ENCODE measurements at places on chromosomes 4 and X.

- DNase-seq: no peak
Observed at GRCh38 chr4:167555338-167556022, 321.2 kb upstream of the SPOCK3 start.

- no peak for DNase-seq
Observed at GRCh38 chrX:81527881-81528440, 326.1 kb downstream of the SH3BGRL start.

GRCh38 chr4:47383829-47384427, 79.6 kb downstream of the COMMD8 start:
- no peak for DNase-seq

GRCh38 chr4:113106108-113106507, 56.7 kb downstream of the ANK2 start:
- no peak for DNase-seq

- no peak for DNase-seq
Observed at GRCh38 chr4:184448821-184449220, 25.5 kb downstream of the IRF2 start.

GRCh38 chrX:119698845-119699244, 5.9 kb upstream of the SEPTIN6 start:
- no peak for DNase-seq

DNA sequence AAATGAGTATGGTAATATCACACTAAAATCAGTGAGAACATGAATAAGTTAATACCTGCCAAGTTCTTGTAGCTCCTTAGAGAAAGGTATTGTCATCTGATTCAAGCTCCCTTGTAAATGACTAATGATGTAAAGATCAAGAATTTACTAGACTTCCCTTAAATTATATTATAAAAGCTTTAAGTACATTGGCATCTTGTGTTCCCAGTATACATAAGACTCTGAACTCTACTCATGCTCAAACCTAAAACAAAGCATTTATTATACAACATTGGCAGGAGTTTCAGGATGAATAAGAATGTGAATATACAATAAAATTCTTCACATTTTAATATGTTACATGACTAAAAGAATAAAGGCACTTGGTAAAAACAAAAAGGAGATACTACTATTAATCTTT, 126.8 kb upstream of the UNC5C start:
- DNase-seq: no peak

GRCh38 chr4:25330905-25331808, 18.6 kb downstream of the ZCCHC4 start:
- DNase-seq: no peak

DNA sequence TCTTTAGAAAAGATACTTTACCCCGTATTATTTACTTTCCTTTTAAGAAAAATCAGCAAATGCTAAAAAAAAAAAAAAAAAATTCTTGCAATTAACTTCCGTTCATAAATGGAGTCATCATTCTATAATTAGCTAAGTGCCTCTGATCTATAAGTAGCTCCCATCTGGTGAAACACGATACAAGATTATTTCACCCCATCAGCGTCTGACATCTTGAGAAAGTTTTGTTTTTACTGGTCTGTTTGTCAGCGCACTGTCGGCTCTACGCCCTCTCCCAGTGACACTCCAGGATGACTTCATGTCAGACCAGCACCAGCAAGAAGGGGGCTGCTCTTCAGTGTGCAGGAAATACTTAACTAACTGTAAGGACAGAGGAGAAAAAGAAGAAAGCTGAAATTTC, 108.3 kb downstream of the AFAP1 start:
- no peak for DNase-seq

- no peak for DNase-seq
Observed at GRCh38 chrX:149707147-149707901, 4.5 kb upstream of the MAGEA11 start.

- DNase-seq: no peak
Observed at GRCh38 chr4:25029479-25030276, 1.1 kb downstream of the LGI2 start.

DNA sequence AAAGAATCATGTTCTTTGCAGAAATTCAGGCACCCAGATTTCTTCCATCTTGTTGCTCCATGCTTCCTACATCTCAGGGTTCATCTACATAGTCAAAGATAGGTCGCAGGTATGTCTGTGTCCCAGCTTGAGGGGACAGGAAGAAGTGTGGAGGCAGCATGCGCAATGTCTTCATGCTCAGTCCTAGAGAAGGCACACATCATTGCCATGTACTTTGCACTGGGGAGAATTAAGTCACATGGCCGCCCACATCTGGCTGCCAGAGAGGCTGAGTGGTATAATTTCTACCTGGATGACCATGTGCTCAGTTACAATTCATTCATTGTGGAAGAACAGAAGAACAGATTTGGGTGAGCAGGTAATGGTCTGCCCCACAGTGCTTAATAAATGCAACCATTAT, 54.1 kb downstream of the GAB1 start:
- no peak for DNase-seq

- DNase-seq: peak; percentile 16
Observed at GRCh38 chr4:143358923-143359643, 22.4 kb downstream of the GAB1 start.

- no peak for DNase-seq
Observed at GRCh38 chr4:24164054-24164693, 274.3 kb upstream of the PPARGC1A start.

DNA sequence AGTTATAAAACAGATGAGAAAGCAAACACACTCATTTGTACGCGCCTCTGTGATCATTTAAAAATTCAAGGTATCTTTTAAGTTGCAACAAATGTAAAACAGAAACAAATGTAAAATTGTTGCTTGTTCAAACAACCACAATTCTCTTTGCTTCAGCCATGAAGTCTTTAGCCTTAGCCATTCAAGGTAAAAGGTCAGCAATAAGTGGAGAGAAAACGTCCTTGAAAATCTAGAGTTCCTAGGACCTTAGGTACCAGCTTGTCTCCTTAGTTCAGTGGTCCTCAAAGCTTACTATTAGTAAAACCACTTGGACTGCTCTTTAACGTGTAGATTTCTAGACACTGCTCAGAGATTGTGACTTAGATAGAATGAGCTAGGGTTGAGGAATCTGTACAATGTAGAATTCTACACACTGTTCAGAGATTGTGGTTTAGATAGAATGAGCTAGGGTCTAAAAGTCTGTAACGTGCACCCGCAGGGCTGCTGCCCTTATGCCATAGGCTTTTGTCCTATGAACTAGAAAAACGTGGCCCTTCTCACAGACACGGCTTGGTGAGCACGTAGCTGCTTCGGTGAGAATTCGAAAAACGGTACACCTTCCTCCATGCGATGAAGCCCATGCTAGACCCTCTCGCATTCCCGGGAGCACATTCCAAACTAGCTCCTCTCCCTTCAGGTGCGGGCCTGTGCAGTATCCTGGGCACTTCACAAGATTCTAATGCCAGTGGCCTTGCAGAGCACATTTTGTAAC, 1.7 kb downstream of the PLAC8 start:
- DNase-seq: no peak

DNA sequence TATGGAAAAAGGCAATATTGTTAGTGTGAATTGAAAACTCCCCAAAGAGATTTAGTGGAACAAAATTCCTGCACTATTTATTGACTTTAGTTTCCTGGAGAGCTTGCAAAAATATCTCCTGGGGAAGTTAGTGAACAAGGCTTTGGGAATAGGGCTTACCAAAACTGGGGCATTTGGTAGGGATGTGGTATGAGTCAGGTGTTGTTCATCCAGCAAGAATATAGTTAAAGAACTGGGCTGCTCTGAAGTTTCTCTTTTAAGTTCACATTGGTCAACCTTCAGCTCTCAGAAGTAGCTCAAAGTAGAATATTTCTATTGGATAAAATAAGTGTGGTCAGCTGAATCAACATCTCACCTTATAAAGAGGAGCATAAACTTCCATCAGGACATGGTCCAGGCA, 185.0 kb downstream of the CPE start:
- DNase-seq: no peak

DNA sequence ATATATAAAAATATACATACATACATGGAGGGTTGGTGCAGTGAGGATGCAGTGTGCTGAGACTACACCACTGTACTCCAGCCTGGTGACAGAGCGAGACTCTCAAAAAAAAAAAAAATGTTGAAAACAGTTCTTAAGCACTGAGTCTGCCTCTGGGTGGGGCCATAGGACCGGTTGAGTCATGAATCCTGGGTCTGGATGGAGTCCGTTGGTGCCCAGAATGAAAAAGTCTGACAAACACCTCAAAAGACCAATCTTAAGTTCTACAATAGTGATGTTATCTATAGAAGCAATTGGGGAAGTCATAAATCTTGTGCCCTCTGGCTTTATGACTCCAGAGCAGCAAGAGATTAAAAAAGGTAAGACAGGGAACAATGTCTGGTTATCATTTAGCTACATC, 70.4 kb downstream of the FGFBP1 start:
- no peak for DNase-seq

GRCh38 chr4:52643785-52644244, 15.3 kb downstream of the USP46 start:
- DNase-seq: no peak

DNA sequence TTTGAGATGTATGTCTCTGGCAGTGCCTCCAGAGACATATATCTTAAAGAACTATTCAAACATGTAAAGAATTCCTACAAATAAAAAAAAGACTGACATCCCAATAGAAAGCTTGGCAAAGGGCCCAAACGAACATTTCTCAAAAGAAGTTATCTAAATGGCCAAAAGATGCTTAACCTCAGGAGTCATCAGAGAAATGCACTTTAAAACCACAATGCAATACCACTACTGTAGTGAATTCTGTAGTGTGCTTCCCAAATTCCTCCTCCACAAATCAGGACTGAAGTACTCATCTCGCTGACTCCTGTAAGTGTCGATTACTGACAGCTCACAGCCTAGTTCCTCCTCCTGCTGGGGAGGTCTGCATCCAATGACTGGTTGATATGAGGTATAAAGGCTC, 129.0 kb upstream of the MAMLD1 start:
- DNase-seq: no peak

DNA sequence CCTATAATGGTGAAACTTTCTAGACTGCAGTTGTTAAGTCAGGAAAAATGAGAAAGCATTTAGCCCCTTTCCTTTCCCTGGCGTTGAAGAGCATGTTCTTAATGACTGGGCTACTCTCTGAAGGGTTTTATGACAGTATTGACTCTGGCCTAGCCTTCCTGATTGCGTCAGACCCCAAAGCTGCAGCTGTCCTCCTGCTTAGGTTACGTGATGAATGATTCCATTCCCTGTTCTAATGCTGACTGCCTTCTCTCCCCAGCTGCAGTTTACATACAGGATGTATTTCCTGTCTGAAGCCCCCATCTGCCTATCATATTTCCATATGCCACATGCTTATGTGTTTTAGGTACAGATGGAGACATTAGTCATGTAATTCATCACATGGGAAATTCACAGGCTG, 105.8 kb upstream of the EGFL6 start:
- no peak for DNase-seq

GRCh38 chr4:30314001-30314400, 406.2 kb upstream of the PCDH7 start:
- no peak for DNase-seq

GRCh38 chrX:14228611-14229010, 198.9 kb upstream of the GEMIN8 start:
- DNase-seq: no peak

- DNase-seq: no peak
Observed at GRCh38 chr4:123361195-123361861, 35.3 kb upstream of the SPRY1 start.

DNA sequence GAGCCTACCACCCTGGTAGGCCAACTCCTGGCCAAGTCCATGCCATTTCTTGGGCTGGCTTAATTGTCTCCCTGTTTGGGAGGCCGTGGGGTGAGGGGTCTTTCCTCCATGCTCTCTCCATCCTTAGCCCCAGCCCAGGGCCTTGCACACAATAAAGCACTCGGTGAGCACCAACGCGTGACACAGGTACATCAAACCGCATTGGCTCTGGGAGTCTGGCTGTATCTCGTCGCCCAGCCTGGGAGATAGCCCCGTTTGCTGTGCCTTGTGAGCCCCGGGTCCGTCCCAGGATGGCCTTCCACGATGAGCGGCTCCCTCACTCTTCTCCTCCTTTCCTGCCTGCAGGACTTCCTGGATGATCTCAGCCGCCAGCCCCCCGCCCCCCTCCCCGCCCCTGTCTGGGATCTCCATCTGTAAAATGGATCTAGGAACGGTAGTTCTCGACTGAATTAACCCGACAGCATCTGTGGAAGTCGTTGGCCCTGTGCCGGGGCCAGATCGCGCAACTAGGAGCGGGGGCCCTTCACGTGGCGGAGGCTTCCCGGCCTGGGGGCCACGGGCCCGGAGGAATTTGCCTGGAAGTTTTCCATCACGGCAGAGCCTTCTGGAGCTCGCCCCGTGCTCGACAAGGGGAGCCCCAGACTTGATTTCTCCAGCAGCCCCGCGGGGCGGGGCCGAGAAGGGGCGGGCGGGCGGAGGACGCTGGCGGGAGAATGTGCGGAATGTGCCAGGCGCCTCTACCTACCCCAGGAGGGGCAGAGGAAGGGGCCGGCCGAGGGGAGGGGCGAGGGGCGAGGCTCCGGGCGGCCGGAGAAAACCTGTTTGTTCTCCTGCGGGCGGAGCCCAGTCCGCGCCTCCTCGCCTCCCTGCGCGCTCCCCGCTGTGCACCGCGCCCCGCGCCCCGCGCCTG, at the start of gene ZNF185:
Gene ZNF185 (plus strand): TSS at position 846 of the 910 bp plus-strand sequence. CDS start 16,423 bp downstream, outside the sequence.
- DNase-seq: no peak

GRCh38 chr4:28973587-28974350, 1746.4 kb upstream of the PCDH7 start:
- DNase-seq: no peak

- DNase-seq: no peak
Observed at GRCh38 chr4:126794363-126794762, 838.4 kb upstream of the INTU start.

GRCh38 chrX:47366041-47366722, 4.2 kb upstream of the ZNF157 start:
- peak; percentile 53 for DNase-seq

DNA sequence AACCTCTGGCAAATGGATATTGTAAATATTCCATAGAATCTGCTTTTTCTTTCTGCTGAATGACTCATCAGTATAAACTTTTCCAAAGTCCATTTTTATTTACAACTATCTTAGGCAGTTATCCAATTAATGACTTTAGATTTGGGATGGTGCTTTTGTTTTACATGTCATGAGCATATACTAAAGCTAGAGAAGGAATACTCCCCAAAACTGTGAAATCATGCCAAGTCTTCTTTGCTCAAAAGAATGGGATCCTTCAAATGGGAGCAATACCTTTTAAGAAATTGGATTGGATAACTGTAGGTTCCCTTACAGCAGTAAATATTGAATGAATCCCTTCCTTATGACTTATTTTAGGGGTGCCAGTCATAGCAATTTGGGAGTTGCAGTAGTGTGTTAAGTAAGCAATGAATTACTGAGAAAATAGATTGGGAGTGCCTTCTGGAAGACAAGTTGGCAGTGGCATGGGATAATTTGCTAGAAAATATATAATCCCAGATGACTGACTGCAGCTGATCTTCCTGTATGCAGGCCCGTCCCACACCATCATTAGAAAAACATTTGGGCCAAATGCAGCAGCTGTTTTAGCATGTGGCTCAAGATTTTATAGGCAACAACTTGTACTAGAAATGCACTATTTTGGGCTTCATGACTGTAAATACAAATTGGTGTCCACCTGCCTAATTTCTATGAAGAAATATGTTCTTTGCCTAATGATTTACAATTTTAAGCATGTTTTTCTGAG, 2.8 kb downstream of the TMPRSS11D start:
- no peak for DNase-seq

- DNase-seq: no peak
Observed at GRCh38 chr4:74473155-74473811, 28.3 kb downstream of the AREG start.

GRCh38 chr4:137861682-137862081, 329.4 kb upstream of the PCDH18 start:
- DNase-seq: no peak

GRCh38 chrX:118603981-118604380, 108.4 kb downstream of the DOCK11 start:
- DNase-seq: peak; percentile 0

- no peak for DNase-seq
Observed at GRCh38 chr4:186081202-186081807, 12.3 kb downstream of the TLR3 start.

All from stimulated activated CD4-positive, alpha-beta T cell treated with anti-CD3 and anti-CD28 coated beads, Interleukin-4, amount 100 ng/mL, for 48 hours (primary cell).